ENCODE measurements at places on chromosomes 4 and X.

GRCh38 chr4:144750348-144750747 is 104.4 kb downstream of the HHIP start:
- no peak for DNase-seq

DNA sequence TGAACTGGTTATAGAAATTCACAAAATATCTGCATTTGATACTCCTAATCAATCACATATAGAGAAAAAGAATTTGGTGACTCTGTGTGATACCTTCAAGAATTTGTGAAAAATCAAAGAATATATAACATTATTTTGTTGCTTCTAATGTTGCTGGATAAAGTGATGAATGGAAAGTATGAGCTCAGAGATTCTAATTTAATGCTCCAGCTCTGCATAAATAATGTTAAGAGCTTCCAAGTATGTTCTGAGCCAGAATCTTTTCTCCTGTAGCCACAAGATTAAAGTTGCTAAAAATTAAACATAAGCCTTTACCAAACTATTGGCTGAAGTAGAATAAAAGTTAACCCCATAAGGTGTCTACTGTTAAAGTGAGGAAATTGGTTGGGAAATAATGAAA is 294.7 kb upstream of the CT83 start:
- DNase-seq, result no peak

DNA sequence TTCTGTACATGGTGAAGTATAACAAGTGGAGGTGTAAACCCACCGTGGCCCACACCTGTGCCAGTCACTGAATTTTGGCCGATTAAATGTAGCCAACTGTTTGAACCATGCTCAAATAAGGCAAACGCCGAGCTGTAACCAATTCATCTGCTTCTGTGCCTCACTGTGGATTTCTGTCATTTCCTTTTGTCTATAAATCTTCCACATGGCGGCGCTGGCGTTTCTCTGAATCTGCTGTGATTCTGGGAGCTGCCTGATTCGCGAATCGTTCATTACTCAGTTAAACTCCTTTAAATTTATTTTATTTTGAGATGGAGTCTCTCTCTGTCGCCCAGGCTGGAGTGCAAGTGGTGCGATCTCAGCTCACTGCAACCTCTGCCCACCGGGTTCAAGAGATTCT is 19.2 kb downstream of the SUPT20HL2 start:
- DNase-seq, result no peak

DNA sequence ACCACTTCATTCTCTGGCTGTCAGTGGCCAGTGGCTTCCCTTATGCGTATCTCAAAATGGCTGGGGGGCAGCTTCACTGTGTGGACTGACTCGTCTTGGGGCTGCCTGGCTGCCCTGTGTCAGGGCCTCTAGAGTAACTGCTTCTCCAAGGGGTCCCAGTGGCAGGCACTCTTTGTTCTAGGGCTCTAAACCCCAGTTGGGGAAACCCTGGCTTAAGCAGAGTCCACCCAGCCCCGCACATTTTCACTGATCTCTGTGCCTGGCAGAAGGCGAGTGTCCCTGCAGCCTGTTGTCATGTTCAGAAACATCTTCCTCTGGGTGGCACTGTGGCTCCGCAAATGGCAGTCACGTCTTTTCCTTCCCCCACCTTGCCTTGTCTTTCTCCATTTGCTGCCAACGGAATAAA is 59.7 kb downstream of the NBDY start:
- DNase-seq, result no peak

GRCh38 chrX:108000751-108001150 is 18.6 kb upstream of the TEX13B start:
- DNase-seq, result no peak

DNA sequence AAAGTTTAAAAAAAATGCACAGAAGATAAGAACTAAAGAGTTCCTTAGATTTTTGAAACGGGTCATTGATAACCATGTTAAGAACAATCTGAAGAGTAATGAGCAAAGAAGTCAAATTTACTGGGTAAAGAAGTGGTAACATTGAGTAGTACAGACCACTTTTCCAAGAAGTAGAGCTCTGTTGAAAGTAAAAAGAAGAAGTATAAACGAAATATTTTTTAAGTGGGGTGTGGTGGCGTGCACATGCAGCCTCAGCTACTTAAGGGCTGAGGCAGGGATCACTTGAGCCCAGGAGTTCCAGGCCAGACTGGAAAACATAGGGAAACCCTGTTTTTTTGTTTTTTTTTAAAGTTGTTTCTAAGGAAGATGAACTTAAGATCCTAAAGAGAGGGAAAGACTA is 68.5 kb downstream of the UBA6 start:
- no peak for DNase-seq

DNA sequence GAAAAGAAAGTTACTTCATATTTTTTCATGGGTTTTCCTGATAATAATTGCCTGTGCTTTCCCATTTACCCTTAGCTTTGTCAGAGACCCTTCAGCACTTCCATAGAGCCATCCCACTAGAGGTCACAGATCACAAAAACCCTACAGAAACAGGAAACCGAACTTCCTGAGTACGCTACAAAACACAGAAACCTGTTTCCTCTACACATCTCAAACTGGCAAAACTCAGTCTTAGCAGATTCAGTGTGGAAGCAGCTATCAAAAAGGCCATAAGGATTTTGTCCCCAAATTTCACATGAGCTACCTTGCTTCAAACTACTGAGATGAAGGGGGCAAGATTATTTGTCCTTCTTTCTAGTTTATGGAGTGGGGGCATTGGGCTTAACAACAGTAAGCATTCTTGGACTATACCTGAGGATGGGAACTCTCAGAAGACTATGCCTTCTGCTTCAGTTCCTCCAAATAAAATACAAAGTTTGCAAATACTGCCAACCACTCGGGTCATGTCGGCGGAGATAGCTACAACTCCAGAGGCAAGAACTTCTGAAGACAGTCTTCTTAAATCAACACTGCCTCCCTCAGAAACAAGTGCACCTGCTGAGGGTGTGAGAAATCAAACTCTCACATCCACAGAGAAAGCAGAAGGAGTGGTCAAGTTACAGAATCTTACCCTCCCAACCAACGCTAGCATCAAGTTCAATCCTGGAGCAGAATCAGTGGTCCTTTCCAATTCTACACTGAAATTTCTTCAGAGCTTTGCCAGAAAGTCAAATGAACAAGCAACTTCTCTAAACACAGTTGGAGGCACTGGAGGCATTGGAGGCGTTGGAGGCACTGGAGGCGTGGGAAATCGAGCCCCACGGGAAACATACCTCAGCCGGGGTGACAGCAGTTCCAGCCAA is at the start of gene MMRN1:
Gene MMRN1 (plus strand): TSS at position 206 of the 902 bp plus-strand sequence. CDS start 118 bp downstream, at position 324.
- DNase-seq, result no peak

GRCh38 chrX:53547668-53548067 is 113.5 kb upstream of the HSD17B10 start:
- no peak for DNase-seq

GRCh38 chrX:151006410-151007109 is 23.4 kb downstream of the HMGB3 start:
- DNase-seq, result no peak

- DNase-seq, result no peak
Observed at GRCh38 chr4:130814896-130815295, 1718.9 kb downstream of the C4orf33 start.

DNA sequence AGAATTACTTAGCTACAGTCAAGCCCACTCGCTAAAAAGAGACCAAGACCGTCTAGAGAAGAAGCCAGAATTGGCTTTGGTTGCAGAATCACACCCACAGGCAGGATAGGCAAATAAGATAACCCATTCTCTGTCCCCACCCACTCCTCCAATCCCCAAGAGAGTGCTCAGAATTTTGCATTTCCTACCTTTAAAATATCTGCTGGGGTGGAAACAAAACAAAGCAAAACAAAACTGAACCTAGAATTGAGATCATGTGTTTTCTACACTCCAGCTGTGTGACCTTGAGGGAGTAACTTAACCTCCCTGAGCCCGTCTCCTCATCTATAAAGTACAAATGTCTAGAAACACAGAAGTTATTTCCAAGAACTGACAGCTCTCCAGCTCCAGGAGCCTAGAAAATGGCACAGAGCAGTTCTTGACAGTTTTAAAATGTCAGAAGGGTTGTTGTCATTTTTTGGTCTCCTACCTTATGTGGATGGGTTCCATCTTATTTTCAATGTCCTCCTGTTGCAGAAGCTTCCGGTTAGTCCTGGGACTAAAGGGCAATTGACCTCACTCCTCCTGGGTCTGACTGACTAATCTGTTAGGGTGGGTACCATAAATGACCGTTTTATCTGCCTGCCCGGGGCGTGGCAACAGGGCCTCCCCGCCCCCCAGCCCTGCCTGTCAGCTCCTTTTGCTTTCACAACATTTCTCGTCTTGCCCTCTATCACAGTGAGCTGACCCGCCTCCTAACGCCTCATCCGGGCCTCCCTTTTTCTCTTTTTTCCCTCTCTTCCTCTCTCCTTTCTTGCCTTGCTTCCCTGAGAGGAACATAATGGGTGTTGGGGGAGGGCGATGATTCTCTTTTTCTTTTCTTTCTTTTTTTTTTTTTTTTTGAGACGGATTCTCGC is 114.0 kb downstream of the RBM47 start:
- no peak for DNase-seq

- DNase-seq, result no peak
Observed at GRCh38 chr4:157076578-157076947, 613 bp downstream of the GLRB start.

DNA sequence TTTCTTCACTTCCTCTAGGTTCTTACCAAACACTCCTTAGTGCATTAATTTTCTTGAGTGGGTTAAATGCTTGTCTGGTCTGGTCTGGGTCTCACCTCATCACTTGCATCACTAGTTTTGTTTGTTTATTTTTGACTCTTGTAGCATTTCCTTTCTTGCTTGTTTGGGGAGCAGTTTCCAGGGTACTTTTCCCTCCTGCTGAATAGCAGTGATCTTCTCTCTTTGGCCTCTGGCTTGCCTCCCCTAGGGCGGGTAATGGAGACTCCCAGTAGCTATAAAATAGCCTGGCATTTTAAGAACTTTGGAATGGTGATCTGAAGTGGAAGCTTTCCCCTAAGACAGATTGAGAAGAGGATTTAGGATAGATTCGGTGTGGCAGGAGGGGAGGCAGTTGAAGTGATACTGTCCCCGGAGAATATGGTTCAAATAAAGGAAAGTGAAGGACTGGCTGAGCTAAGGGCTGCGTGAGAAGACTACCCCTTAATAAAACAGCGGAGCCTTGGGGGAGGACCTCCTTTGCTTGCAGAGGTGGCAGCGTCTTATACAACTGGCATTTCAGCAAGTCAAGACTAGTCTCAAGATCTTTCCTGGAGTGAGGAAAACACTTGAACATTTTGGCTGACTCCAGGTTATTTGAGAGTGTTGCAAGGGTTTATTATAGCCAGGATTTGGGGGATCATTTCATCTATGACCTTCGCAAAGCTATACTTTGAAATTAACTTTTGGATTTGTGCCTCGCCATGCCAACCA is 190.6 kb downstream of the FRAS1 start:
- no peak for DNase-seq

- DNase-seq, result no peak
Observed at GRCh38 chrX:109959356-109959871, 43.5 kb upstream of the TMEM164 start.

DNA sequence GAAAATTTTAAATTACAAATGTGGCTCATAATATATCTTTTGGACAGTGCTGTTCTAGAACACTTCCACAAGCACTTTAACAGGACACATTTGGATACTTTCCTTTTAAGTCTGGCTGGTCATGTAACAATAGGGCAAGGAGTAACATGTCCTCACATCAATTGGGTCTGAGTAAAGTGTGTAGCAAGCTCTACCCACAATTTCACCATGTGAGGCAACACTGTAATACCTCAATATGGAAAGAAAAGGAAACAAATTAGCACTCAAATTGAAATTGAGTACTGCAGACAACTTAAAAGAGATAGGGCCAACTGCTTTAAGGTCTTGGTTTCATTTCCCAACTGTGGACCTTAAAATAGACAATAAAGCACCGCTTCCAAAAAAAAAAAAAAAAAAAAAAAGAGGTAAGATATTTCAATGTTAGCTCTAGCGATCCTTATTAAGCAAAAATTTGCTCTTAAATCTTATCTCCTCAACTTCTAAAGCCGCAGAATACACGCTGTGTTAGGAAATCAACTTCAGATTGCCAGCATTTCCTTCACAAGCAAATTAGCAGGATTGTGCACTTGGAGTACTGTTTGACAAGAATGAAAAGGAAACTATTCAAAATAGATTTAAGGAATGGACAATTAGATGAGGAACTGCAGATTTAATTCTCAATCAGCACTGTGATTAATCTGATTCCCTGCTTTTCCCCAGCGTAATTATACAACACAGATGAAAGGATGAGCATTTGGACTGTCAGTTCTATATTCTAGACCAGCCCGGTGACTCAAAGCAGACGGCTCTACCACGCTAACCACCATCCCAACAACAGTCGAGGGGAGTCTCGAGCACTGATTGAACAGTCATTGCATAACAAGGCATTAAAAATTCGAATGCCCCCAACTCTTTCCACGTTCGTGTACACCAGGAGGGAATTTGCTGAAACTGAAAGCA is 1.6 kb downstream of the CASK start:
- peak; percentile 22 for DNase-seq

GRCh38 chr4:99828477-99828876 is 11.8 kb downstream of the DAPP1 start:
- DNase-seq, result no peak

DNA sequence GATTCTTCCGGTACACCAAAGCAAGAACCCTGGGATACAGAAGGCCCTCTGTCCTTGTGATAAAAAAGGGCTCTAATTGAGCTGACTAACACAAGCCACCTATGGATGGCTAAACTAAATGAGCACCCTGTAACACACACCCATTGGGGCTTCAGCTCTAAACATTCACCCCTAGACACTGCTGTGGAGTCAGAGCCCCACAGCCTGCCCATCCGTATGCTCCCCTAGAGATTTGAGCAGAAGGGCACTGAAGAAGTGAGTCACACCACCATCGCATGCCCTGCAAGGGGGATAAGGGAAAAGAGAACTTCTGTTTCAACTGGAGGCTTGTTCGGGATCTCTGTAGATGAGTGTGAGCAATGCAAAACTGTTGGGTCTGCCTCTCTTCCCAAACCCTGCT is 545.2 kb downstream of the KCTD8 start:
- no peak for DNase-seq

- no peak for DNase-seq
Observed at GRCh38 chrX:7244405-7244804, 96.5 kb upstream of the PUDP start.

GRCh38 chrX:128438082-128438481 is 385.9 kb upstream of the ACTRT1 start:
- no peak for DNase-seq

DNA sequence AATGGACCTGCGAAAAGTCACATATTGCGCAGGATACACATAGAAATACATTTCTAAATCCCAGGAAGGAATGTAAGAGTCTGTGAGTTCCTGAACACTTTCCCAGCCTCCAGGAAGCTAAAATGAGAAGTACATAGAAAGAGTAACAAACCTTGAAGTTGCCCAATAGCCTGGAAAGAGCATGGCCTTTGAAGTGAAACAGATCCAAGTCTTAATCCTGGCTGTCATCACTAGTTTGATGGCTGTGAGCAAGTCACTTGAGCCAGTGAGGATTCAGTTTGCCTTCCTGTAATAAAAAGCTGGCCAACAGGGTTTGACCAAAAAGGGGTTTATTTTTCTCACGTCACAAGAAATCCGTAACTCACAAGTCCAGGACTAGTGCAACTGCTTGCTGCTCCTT is 69.8 kb downstream of the ARHGEF38 start:
- no peak for DNase-seq
